Activated naive CD4-positive, alpha-beta T cell treated with anti-CD3 and anti-CD28 coated beads, Interleukin-2, amount 50 U/mL, for 72 hours (primary cell): ENCODE measurements at places on chromosomes 2 and 18.

DNA sequence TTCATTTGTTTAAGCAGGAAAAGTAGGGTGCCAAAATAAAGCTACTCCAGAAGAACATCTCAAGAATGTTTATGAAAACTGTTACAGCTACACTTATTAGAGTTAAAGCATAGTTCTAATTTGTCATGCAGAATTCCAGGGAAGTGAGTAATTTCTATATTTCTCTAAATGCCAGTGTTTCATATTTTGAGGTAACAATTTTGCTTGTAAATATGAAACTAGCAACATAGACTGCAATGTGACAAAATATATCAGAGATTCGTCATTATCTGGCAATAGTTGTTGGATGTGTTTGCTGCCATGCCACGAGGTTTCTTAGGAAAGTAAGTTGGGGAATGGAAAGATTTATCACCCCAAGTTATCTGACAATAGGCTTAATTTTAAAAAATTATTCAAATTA lies 424.1 kb upstream of the ZEB2 start:
- no peak for DNase-seq

DNA sequence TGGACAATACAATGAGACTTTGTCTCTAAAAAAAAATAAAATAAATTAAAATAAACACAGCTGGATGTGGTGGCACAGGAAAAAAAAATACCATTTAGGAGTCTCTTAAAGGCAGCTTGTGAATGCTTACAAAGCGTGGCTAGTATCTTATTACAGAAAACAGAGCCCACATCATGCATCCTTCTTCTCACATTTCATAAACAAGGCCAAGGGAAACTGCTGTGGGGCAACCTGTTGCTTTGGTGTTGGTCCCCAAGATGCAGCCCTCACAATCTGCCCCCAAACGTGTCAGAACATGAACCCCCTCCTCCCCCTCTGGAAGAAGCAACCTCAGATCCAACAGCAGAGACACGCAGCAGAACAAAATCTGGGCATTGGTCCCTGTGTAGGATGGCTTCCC lies 2.6 kb downstream of the SLC14A1 start:
- no peak for DNase-seq

DNA sequence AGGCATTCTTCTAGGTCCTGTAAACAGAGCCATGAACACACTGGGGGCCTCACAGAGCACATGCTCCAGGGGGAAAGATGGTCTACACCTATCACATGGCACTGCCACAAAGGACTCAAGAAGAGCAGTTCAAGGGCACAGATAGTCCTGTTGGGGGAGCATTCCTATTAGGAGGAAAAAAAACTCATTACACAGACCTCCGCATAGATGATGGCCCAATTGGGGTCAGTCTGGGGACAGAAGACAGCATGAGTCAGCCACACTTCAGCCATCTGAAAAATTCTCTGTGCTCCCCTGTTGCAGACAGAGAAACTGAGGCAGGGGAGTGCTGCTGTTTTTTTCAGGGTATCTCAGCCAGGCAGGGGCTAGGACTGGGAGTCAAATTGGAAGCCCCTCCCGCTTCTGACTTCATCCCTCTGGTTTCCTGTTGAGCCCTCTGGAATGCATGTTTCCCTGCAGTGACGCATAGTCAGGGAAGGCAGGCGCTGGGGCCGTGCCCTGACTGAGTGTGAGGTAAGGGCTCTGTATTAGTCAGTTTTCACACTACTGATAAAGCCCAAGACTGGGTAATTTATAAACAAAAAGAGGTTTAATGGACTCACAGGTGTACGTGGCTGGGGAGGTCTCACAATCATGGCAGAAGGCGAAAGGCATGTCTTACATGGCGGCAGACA lies 67.9 kb downstream of the RHOB start:
- no peak for DNase-seq

DNA sequence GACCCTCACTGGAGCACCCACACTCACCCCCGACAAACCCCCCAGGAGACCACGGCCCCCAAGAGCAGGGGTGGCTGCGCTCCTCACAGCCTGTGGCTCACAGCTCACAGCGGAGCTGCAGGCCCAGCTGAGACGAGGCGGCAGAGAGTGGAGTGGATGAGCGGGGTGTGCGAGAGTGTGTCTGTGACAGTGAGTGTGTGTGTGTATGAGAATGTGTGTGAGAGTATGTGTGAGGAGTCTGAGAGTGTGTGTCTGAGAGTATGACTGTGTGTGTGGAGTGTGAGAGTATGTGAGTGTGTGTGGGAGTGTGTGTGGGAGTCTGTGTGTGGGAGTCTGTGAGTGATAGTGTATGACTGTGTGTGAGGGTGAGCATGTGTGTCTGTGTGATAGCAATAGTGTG lies 55.3 kb upstream of the ID2 start:
- peak; percentile 34 for DNase-seq

DNA sequence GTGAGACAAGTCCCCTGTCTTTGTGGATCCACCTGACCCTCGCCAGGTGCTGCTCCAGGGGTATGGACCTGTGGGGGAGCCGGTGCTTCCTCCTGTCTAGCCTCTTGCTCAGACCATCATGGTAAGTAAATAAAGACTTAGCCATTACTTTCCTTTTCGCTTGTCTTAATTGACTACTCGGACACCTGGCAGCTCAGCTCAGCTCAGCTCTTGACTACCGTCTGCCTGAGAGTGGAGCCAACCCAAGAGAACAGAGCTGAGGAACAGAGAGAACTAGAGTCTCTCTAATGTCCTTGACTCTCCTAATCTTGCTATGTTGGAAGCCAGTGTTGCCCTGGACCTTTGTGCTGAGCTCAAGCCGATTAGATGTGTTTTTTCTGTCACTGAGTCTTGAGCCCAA lies 170.3 kb upstream of the CXCR4 start:
- no peak for DNase-seq
